ENCODE measurements at places on chromosomes 11 and 22.
A peak's percentile ranks its signal among the peaks of the same experiment; 100 is the strongest.

DNA sequence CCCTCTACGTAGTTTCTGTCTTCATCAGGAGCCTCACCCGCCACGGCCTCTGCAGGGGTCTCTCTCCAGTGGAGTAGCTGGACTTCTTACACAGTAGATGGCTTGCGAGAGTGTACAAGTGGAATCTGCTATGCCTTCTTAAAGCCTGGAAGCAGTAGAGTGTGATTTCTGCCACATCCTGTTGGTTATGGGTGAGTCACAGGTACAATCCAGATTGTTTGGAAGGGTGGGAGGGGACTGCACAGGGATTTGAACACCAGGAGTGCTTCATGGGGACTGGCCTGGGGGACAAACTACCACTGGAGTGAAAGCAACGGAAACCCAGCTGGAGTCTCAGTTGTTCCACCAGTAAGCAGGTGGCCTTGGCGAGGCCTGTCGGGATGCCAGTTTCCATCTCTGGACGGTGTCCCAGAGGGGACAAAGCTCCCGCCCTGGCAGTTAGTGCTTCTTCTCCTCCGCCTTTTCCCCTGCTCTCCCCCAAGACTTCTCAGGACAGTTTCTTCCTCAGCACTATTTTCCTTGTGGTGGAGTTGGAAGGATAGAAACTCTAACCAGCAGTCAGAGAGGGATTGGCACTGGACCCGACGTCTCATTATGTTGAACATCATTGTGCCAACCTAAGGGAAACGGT is 85.0 kb upstream of the RCN1 start:
- DNase-seq: no peak

- no peak for DNase-seq
These were observed 51.4 kb upstream of the NECTIN1 start for GRCh38 chr11:119780222-119780953.

- no peak for DNase-seq
These were observed 5.8 kb upstream of the MIEF1 start for GRCh38 chr22:39496131-39496838.

DNA sequence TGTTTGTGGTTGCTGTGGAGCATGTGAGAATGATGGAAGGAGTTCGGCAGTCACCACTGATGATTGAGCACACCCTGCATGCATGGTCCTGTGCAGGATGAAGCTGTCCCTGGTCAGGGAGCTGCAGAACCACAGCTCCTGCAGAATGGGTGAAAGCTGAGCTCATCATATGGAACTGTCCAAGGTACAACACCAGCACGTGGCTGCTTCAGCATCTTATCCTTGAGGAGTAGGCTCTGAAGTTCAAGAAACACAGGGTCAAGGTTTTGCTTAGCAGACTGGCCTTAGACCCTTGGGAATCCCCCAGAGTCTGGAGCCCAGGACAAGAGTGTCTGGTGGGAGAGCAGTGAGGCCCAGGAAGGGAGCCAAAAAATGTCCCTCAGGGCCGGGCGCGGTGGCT is 182.4 kb upstream of the LARGE1 start:
- no peak for DNase-seq

- peak; percentile 45 for DNase-seq
These were observed 128.0 kb upstream of the ANO1 start for GRCh38 chr11:69950120-69950519.

- no peak for DNase-seq
These were observed 536.3 kb downstream of the INSC start for GRCh38 chr11:15651033-15651432.

- DNase-seq: no peak
These were observed 105.4 kb upstream of the CSNK2A3 start for GRCh38 chr11:11458485-11458884.

DNA sequence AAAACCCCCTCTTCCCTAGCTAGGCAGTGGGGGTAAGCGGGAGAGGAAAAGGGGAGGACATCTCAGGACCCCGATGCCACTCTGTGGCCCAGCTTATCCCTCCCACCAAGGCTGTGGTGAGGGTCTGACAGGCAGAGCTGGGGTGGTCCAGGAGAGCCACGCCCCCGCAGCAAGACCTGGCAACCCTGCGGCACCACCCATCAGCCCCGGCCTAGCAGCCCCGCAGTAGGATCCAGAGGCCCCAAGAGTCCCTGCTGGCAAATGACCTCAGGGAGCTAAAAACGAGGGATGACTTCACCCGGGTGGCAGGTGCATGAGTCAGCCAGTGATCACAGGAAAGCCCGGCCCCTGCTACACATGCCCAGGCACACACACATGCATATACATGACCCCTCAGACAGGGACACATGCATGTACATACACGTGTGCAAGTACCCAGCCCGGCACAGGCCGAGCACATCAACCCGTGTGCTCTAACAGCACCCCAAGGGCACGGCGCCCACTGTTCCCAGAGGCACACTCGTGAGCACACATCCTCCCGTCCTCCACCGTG is 32.3 kb downstream of the ARVCF start:
- DNase-seq: no peak

GRCh38 chr11:122108192-122108799 is 7.7 kb downstream of the BLID start:
- DNase-seq: no peak

DNA sequence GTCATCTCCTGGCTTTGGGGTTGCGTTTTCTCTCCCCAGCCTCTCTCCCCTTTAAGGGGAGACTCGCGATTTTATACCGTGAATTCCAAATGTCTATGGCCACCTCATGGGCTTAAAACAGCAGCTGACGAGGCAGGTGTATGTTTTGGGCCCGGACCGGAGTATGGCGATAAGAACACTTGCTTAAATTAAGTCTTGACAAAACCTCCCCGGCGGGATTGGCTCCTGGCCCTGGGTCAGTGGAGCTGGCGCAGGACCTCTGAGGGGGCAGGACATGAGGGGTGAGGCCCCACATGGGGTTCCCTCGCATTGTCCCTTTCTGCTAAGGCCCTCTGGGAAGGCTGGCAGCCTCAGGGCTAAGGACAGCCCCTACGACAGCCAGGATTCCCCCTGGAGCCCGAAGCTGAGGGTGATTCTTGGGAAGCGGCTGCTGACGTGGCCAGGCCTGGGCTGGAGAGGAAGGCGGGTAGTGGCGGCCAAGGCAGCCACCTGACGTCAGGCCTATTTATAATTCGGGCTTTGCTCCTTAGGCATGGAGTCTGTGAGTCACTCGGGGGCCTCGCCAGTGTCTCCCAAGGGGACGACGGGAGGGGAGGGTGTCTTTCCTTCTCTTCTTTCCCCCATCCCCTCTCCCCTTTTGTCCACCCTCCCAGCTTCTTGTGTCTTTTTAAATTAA is 12.7 kb downstream of the MYO18B start:
- no peak for DNase-seq

DNA sequence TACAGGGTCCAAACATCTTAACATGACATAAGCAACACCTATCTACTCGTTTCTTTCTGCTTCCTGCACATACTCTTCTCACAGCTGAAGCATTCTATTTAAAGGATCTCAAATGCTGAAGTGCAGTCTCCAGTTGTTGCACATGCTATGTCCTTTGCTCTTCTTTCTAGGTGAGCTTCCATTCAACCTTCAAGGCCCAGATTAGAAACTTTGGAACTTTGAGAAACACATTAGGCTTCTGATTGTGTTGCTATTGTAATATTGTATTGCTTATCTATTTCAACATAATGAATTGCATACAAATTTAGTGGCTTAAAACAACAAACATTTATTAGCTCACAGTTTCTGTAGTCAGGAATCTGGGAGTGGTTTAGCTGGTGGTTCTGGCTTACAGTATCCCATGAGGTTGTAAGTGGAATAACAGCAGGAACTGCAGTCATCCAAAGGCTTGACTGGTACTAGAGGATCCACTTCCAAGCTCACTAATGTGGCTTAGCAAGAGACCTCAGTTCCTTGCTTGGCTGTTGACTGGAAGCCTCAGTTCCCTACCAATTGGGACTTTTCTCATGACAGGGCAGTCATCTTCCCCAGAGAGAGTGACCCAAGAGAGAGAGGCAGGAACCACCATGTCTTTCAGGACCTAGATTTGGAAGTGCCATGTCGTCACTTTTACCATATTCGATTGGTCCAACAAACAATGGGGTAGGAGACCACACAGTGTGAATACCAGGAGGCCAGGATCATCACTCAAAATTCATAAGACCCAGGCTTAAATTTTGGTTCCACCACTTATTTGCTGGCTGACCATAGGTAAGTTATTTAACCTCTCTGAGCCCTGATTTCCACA is 27.2 kb upstream of the RASSF10 start:
- no peak for DNase-seq

- DNase-seq: no peak
These were observed at the start of gene MUC5AC for GRCh38 chr11:1157645-1158591. TSS of gene MUC5AC (plus strand) at chr11:1157953. CDS start at chr11:1158000, 47 bp downstream.

- no peak for DNase-seq
These were observed 789 bp upstream of the FAM111A start for GRCh38 chr11:59141673-59142460.

GRCh38 chr22:48091656-48092223 is 1329.3 kb downstream of the TBC1D22A start:
- DNase-seq: no peak

- DNase-seq: peak; percentile 1
These were observed 718.8 kb downstream of the CNTN5 start for GRCh38 chr11:99739464-99740089.

DNA sequence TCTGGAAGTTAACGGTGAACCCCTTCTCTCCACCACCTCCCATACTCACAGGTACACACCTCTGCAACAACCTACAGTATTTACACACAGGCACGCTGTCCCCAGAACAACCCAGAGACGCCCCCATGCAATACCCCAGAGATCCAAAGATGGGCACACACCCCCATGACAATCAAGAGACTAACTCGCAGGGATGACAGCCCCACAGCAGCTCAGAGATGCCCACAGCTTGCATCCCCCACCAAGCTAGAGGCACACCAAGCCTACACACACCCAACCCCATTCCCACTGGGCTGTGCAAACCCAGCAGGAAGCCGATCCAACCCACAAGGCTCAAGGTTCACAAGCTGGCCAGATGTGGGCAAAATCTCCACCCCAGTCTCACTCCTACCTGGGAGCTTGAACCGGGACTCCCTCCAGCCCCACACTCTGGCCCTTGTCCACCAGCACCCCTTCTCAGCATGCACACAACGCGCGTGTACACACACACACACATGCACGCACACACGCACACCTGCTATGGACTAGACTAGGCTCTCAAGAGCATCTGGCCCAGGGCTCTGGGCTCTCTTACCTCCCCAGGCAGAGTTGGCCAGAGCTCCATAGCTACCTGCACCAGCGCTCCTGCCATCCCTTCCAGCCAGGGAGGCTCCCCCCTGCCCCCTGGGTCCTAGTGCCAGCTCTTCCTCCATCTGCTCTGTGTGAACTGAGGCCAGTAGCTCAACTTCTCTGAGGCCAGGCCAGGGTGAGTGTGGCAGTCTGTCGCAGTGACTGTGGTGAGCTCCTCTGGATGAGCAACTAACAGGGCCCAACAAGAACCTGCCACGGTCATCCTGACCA is 11.5 kb downstream of the STARD10 start:
- no peak for DNase-seq

GRCh38 chr11:13364388-13364787 is 86.8 kb downstream of the BMAL1 start:
- DNase-seq: no peak

DNA sequence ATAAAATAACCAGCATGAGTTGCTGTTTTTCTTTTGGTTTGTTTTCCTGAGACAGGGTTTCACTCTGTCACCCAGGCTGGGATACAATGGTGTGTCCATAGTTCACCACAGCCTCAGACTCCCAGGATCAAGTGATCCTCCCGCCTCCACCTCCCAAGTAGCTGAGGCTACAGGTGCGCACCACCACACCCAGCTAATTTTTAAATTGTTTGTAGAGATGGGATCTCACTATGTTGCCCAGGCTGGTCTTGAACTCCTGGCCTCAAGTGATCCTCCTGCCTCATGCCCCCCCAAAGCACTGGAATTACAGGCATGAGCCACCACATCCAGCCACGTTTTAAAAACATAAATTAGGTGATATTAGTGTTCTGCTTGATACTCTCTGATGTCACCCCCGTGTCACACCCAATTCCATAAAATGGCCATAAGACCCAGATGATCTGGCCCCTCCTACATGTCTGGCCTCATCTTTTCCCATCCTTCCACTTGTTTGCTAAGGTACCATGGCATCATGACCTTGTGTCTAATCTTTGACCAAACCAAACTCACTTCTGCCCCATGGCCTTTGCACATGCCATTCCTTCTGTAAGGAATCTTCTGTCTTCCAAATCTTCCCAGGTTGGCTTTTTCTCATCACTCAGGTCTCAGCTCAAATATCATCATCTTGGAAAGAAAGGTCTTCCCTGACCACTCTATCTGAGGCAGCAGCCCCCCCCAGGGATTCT is 6.3 kb downstream of the SIK3 start:
- no peak for DNase-seq

DNA sequence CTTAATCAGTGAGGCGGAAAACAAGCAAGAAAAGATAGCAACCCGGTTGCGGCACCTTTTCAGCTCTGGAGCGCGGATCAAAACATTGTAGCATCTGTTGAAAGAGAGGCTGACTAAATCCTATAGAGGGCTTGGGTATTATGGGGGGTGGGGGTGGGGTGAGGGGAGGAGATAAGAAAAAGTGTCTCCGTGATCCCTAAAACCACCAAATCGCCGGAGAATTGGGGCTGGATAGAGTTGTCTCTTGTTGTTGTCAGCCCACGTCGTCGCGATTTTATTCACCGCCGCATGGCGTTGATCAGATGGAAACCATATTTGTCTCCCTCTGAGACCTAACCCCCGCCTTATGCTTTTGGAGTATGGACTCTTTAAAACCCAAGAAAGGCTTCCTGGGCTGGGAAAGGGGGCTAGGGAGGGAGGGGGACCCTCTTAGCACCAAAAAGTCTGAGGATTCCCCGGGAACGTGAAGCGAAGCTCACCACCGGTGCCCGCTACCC is 13.0 kb downstream of the PAX6 start:
- DNase-seq: no peak
